Activated CD8-positive, alpha-beta T cell treated with anti-CD3 and anti-CD28 coated beads, Interleukin-2, amount 10 ng/mL, durations not matched to agents 7 days and 5 days (primary cell): ENCODE measurements at places on chromosomes 2 and 18. TPM values are rescaled to one million over a fixed set of nuclear protein-coding genes. Genes with fewer than 3 reads are reported as not detected.

DNA sequence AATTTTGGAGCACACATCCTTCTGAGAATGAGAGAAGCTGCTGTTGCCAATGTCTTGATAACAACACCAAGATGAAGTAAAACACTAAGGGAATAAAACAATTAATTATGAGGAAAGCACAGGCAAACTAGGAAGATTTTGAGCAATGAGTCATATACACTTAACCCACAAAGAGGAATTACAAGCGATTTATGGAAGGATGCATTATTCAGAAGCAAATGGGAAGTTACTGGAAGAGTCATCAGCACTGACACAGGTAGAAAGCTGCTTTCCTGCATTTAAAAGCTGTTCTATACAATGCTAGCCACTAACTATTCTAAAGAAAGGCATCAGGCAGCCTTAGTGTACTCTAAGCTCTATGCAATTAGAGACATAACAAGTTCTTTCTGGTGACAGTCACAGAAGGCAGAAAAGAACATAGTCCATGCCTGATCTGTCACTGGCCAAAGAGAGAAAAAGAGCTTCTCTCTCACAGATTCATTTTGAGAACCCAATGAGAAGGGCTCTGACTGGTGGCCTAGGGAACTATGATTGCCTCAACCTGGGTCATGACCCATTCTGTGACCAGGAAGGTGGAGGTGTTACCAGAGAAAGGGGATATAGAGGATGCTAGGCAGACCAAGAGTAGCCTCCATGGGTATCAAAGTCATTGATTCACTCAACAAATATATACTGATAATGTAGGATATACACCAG, 45.4 kb downstream of the M1AP start:
- no peak for DNase-seq

DNA sequence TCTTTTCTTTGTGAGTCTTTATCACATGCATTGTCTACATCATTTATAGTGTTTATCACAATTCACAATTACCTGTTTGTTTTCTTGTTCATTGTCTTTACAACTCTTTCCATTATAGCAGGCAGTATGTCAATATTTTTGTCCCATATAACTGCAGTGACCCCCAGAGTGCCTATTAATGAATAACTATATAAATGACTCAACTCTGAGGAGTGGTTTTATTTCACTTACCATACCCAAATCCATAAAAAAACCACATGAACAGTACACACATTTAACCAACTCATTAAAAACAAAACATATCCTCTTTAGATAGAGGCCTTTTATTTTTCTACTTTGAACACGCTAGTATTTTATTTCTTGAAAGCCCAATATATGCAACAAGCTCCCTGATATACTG, 1419.1 kb upstream of the NXPH2 start:
- DNase-seq = no peak

- no peak for DNase-seq
These were observed 130.2 kb downstream of the DNAH6 start for GRCh38 chr2:84646514-84646913.

DNA sequence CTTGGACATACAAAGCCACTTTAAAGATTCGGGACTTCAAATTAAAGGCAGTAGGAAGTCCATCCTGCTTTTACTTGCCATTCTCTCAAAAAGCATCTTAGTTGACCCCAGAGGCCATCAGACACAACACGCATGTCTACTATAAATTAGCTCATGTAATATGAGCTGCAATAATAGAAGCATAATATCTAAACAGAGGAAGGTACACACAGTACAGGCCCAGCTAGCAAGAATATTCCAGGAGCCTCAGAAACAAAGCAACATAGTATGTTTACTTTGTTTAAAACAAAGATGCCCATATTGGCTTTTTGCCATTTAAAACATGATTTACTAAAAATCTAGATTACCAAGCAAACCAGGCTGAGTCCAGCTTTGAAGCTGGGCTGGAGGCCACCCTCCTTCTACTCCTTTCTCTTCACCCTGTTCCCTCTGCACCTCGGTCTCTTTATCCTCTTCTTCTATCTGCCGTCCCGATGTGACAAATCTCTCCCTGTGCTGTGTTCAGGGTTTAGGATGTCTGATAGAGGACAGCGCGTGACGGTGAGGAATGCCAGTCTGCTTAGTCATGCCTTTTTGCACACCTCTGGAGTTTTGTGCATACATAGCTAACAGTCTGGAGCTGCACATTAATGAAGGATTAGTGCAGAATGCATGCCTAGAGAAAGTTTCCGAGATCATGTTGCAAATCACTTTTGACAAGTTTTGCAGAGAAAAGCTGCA, 28.2 kb downstream of the DTNA start:
- DNase-seq = no peak

Gene ITGB6
- total RNA-seq = not detected

Gene CDH2
- total RNA-seq = 0.21 TPM

Gene ANTXR1
- total RNA-seq = 0.05 TPM

Gene GAL3ST2
- 0.34 TPM for total RNA-seq

Gene GPR39
- not detected for total RNA-seq
